Activated T-cell treated with anti-CD3 and anti-CD28 coated beads, Interleukin-2, amount 50 U/mL, for 4 hours (primary cell): ENCODE measurements at places on chromosomes 6 and 20. TPM values are rescaled to one million over a fixed set of nuclear protein-coding genes. Genes with fewer than 3 reads are reported as not detected.

GRCh38 chr6:43948527-43949485, 178.4 kb downstream of the MRPL14 start:
- no peak for DNase-seq

- DNase-seq = no peak
Measured at GRCh38 chr20:7696311-7696710, 243.9 kb downstream of the HAO1 start.

DNA sequence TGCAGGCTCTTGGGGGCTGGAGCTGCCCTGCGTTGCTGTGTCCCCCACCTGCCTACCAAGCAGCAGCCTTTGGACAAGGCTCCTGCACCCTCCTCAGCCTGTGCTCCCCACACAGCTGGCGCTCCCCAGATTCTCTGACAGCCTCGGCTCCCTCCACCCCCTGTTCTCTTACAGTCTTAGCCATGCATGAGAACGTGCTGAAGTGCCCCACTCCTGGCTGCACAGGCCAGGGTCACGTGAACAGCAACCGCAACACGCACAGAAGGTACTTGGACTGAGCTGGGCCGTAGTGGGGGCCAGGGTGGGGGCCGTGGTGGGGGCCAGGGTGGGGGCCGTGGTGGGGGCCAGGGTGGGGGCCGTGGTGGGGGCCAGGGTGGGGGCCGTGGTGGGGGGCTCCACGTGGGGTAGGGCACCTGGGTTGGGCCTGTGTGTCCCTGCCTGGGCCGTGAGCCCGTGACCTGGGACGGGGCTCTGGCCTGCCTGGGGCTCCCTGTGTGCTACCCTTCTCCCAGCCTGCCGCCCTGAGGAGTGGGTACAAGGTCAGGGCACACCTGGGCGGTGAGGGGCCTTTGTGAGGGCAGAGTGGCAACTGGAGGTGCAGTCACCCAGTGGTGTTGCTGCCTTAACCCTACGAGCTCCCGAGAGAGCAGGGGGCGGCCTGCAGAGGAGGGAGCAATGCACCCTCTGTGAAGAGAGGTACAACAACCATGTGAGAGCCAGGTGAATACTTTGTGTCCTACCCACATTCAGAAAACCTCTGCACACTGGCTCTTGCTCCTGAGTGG, 43.5 kb upstream of the PCMTD2 start:
- no peak for DNase-seq

- no peak for DNase-seq
Measured at GRCh38 chr20:7226156-7226555, 458.7 kb downstream of the BMP2 start.

- no peak for DNase-seq
Measured at GRCh38 chr6:139062932-139063646, 34.5 kb downstream of the ABRACL start.

- no peak for DNase-seq
Measured at GRCh38 chr20:57780398-57780797, 70.6 kb upstream of the PMEPA1 start.

Gene GLP1R
- total RNA-seq = 0.16 TPM

Gene HLA-F
- total RNA-seq = 228 TPM

Gene LIN28B
- 0.15 TPM for total RNA-seq
